Activated T-helper 1 cell treated with anti-CD3 and anti-CD28 coated beads, Interleukin-12 subunit alpha, Interleukin-12 subunit beta, Interleukin-2, Interleukin-4 antibody, amounts not matched to agents 30 ng/mL and 10 ng/mL and 1 ng/mL, durations not matched to agents 14 hours and 24 hours and 36 hours (primary cell): ENCODE measurements at places on chromosomes 12 and 14. TPM values are rescaled to one million over a fixed set of nuclear protein-coding genes. Genes with fewer than 3 reads are reported as not detected.

DNA sequence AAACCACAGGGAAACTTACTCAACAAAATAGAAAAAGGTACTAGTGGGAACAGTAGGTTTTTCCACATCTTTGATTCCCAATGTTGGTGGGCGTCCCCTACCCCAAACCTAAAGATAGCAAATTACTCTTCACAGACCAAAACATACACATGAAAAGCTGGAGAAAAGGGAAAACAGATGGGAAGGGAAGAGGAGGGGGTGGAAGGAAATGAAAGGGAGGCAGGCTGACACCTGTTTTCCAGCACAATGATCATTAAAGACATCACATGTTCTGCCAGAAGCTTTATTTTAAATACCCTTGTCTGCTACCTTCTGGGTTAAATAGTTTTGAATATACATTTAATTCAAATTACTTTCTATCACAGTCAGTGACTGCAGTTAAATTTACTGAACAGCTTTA lies 1617.9 kb upstream of the SEL1L start:
- DNase-seq: no peak

The RACGAP1 gene
- 68.1 and 71.2 TPM in 2 replicates for total RNA-seq

DNA sequence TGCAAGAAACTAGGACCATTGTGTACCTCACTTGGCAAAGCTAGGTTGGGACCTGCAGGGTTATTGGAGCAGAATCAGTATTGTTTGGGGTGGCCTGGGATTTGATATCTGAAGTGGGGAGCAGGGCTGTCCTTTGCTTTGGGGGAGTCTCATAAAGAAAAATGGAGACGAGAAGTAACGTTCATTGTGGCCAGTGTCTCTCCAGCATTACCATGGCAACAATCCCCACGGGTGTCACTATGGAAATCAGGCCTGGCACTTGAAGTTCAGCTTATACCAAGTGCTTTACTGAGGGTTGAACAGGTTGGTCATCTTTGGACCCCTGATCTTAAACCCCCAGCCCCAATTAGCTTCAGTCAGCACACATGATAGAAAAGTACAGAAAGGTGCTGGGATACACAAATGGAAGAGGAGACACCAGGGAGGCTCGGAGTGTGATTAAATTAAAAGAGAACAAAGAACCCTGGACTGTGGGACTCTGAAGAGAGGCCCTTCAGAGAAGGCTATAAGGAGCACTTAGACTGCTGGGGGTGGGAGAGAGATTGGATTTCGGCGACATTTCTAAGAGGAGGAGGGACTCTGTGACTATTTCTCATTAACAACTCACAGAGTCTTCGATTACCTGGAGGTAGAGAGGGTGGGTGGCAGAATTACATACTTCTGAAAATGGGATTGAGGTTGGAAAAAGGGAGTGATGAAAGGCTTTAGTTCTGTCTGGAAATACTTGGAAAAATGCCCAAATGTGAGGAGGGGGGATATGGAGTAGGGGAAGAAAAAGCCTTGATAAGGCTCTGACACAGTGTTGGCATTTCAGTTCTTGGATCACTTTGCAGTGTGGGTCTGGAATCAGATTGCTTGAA lies 3.7 kb downstream of the KIF5A start:
- no peak for DNase-seq

GRCh38 chr14:105398726-105399465 lies 558 bp downstream of the TEX22 start:
- DNase-seq: peak; percentile 45

DNA sequence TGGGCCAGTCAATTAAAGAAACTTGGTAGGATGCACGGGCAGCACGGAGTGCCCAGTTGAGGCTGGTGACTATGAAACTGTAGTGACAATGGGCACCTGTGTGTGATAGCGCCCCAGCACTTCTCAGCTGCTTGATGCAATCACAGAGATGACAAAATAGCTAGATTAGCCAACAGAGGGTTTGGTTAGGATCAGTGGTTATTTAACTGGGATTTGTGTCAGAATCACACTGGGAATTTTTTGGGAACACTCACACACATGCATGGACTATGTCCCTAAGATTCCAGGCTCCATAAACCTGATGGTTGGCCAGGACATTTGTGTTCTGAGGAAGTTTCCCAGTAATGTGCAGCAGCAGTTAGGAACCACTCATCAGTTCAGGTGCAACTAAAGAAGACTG lies 51.2 kb upstream of the DAAM1 start:
- DNase-seq: no peak

DNA sequence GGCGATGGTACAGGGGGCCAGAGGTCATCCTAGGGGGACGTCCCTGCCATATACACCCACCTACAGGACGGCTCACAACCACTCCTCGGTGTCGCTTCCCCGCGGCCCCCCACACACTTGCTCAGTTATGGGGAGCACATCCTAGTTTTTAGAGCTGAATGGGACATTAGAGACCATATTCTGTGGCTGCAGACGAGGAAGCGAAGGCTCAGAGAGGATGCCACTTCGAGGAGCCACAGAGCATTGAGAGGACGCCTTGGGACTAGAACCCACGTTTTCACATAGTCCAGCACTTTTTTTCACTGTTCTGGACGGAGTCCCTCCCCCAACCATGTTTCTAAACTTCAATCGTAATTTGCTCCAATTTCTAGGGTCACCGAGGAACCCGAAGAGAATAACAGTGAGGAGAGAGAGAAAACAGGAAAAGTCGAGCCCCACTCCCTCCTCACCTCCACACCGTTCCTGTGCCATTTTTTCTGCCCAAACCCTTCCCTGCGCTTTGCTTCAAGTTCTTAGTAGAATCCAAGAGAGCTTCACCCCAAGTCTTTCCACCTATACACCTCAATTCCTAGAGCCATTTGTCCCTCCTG lies 641 bp upstream of the ASCL1 start:
- DNase-seq: no peak

GRCh38 chr12:67202011-67202677 lies 67.0 kb upstream of the CAND1 start:
- DNase-seq: no peak

DNA sequence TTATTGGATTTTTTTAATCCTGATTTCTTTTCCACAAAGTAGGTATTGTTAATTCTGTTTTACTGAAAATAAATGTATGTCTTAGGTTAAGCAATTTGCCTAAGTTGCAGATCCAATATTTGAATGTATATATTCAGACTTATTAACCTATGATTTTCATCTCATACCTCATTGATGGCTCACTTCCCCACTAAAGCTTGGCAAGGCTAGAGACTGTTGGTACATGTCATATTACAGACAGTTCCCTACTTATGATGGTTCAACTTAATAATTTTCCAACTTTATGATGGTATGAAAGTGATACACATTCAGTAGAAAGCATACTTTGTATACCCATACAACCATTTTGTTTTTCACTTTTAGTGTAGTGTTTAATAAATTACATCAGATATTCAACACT lies 33.2 kb upstream of the KCNH3 start:
- DNase-seq: no peak

The GCH1 gene
- total RNA-seq: 61.4 and 62.4 TPM in 2 replicates

The KRT72 gene
- not detected in 2 replicates for total RNA-seq

- no peak for DNase-seq
Observed at GRCh38 chr12:80681-81190, 14.2 kb downstream of the IQSEC3 start.

GRCh38 chr14:69152902-69153151 lies at the start of gene DCAF5:
TSS of gene DCAF5 (minus strand) at chr14:69153119. CDS start at chr14:69152978, 141 bp downstream.
- no peak for DNase-seq

The TAS2R42 gene
- not detected in 2 replicates for total RNA-seq

DNA sequence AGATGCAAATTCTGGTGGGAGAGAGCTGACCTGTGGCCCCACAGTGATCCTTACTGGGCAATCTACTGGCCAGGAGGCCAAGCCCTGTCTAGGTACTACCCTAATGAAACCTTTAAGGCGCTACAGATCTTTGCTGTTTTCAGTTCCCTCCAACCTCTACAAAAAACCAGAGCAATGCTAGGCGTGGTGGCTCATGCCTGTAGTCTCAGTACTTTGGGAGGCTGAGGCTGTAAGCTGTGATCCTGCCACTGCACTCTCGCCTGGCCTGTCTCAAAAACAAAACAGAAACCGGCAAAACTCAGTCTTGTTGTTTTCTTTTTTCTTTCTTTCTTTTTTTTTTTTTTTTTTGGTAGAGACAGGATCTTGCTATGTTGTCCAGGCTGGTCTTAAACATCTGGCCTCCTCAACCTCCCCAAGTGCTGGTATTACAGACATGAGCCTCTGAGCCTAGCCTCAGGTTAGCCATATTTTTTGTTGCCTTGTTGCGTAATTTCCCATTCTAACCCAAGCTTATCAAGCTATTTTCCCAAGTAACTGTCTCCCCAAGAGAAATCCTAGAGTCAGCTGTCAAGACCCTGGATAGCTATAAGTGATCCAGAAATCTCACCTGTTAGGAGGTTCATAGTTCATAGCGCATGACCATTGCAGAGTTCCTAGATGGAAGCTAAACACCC lies 2.8 kb downstream of the ETFBKMT start:
- DNase-seq: no peak

- no peak for DNase-seq
Observed at GRCh38 chr12:1448336-1448735, 146.0 kb downstream of the FBXL14 start.

The NEUROD4 gene
- total RNA-seq: 0.05 TPM in 1 of 2 replicates, not detected in the other

The EMP1 gene
- 29.6 and 33.6 TPM in 2 replicates for total RNA-seq

The SAV1 gene
- 10.3 and 12.3 TPM in 2 replicates for total RNA-seq

The KCTD10 gene
- total RNA-seq: 48.3 and 51.2 TPM in 2 replicates

The EIF2B1 gene
- 74.8 and 76.5 TPM in 2 replicates for total RNA-seq

The POU6F1 gene
- 5.2 and 6.7 TPM in 2 replicates for total RNA-seq

- no peak for DNase-seq
Observed at GRCh38 chr14:91374879-91375702, 42.5 kb downstream of the CCDC88C start.

The BICDL1 gene
- 136 and 140 TPM in 2 replicates for total RNA-seq

- DNase-seq: no peak
Observed at GRCh38 chr12:30564394-30564793, 131.3 kb downstream of the IPO8 start.

The CCND2 gene
- 548 and 549 TPM in 2 replicates for total RNA-seq

- DNase-seq: no peak
Observed at GRCh38 chr12:89733579-89734201, 25.1 kb upstream of the ATP2B1 start.

DNA sequence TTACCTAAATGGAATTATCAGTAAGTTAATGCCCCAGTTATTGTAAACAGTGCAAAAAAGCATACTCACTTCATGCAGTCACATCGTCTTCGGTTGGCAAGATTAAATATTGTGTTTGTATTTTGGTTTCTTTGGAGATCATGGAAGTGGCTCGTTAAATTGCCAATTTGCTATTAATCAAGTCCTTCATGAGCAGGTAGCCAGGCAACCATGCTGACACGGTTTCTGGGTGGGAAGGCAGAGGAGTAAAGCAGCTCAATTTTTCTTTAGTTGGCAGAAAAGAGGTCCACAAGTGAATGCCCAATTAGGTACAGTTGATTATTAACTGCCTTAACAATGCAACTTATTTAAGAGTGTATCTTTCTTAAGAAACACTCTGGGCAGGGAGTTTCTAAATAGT lies 43.9 kb downstream of the PPP4R3A start:
- no peak for DNase-seq

DNA sequence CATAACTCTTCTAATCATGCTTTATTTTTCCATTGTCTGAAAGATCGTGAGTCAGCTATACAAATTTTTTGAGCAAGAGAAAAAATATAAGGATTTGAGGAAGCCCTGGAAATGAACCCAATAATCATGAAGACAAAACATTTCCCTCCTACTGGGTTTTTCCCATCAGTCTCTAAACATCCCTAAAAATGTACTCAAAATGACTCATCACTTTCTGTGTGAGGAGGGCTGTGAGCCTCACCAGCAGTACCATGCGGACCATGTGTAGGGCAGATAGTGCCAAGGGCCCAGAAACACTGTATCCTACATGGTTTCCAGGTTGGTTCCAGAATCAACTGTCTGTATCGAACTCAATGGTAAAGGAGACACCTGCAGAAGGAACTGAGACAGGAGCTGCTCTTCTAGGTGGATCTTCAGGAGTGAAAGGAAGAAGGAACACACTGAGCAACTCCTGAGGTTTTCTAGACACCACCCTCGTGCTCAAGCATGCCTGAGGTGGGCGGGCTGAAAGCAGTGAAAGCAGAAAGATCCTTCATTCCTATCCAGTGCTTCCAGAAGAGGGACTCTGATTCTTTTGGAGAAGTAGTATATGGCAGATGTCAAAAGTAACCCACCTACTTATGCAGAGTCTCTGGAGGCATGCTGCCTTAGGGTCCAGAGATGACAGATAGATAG lies 48.6 kb upstream of the RHOJ start:
- no peak for DNase-seq

GRCh38 chr12:32457251-32458025 lies 58.1 kb downstream of the FGD4 start:
- no peak for DNase-seq

GRCh38 chr12:122421187-122421820 lies 1.2 kb downstream of the CLIP1 start:
- no peak for DNase-seq

DNA sequence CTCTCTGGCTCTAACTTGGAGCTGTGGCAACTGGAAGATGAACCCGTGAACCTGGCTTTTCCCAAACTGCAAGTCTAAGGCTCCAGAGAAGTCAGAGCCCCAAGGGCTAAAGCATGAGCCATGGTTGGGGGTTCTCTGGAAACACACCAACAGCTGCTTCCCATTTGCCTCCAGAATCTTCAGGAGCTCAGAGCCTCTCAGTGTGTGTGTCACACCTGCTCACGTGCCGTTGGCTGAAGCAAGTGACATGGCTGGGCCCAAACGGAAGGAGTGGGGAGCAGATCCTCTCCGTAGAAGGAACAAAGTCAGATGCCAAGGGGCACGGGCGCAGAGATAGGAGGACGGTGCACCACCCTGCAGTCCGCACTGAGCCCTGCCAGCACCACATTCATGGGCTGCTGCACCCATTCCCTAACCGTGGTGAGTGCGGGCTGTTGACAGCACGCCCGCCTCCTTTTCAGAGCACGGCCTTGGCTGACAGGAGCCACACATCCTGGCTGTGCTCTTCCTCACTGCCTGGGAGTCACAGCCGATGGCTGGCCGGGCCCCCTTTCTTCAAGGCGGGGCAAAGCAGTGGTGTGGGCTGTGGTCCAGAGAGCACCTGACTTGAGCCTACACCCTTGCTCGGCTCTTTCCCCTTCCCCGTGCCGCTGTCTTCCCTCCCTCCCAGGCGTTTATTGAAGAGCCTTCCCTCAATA lies 16.6 kb upstream of the TRAF3 start:
- no peak for DNase-seq

- no peak for DNase-seq
Observed at GRCh38 chr12:92466391-92467305, 236.1 kb upstream of the PLEKHG7 start.
